Cardiac muscle cell (in vitro differentiated cells and primary cell): ENCODE measurements at places on chromosomes 3 and 15.

GRCh38 chr3:106740116-106740515 is 637.1 kb upstream of the CCDC54 start:
- DNase-seq, result no peak

DNA sequence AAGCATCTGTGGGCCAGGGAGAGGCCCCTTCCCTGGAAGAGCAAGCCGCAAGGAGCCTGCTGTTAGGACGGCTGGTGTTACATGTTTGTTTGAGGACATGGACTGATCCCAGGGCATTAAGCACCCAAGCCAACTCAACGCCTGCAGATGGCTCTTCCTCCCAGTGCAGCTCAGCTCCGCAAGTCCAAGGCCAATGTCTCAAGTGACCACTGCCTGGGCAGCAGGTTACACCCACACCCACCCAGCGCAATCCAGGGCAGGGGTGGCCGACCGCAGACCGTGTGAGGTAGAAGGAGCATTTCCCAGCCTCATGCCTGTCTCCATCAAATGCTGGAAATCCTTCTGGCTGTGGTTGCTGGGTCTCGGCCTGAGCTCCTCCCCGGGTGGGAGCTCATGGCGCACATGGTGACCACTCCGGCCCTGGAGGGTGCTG is 14.5 kb downstream of the GP5 start:
- no peak for DNase-seq

GRCh38 chr3:13544293-13544831 is 4.6 kb upstream of the FBLN2 start:
- no peak for DNase-seq

GRCh38 chr3:49715611-49716121 is 3.8 kb downstream of the AMIGO3 start:
- DNase-seq, result no peak

- no peak for DNase-seq
Observed at GRCh38 chr15:95325763-95326404, 1004.6 kb upstream of the NR2F2 start.

DNA sequence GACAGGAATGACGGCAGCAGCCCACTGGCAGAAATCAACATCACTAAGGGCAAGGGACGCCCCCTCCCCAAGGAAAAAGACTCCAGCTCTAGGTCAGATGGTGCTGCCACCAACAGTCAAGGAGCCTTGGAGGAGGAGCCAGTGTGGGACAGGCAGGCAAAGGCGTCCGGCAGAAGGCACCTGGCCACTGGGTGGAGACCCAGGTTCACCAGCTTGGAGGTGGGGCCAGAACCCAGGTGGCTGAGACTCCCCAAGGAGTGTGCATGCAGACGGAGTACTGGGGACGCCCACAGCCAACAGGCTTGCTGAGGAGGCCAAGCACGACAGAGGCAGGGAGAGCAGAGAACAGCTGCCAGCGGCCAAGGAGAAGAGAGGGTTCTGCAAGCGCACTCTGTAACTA is 35.2 kb downstream of the PTPN23 start:
- DNase-seq, result no peak

GRCh38 chr15:63344731-63345390 is 36.8 kb downstream of the CA12 start:
- DNase-seq, result peak; percentile 11

- no peak for DNase-seq
Observed at GRCh38 chr3:140536926-140537726, 140.7 kb upstream of the TRIM42 start.

- no peak for DNase-seq
Observed at GRCh38 chr15:70418943-70419342, 321.2 kb upstream of the TLE3 start.

GRCh38 chr3:4548356-4548755 is 55.2 kb downstream of the ITPR1 start:
- DNase-seq, result no peak

GRCh38 chr3:81339040-81339845 is 422.2 kb downstream of the GBE1 start:
- DNase-seq, result peak; percentile 10

DNA sequence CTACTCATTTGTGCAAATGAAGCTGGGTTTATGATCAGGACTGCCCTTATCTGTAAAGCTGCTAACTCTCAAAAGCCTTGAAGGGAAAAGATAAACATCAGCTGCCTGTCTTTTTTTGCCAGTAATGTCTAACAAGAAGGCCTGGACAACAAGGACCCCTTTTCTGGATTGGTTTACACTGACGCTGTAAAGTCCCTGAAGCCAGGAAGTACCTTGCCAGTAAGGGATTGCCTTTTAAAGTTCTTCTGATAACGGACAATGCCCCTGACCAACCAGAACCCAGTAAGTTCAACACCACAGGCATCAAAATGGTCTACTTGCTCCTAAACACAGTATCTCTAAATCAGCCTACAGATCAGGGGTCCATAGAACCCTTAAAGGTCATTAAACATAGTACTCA is 178.0 kb downstream of the PCCB start:
- peak; percentile 6 for DNase-seq

DNA sequence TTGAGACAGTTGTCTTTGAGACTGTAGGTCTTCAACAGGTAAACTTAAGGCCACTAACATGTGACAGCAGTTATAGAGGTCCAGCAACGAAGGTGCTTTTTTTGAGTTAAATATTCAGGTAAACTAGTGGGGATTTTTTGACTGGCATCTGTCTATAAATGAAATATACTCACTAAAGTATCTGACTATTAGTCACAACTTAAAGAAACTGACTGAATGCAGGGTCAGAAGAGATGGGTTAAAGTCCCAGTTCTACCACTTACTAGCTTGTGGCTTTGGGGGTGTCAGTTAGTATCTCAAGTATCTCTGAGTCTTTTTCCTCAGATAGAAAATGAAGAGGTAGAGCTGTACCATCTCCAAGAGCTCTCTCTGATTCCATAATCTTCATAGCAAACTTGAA is 18.0 kb downstream of the MIX23 start:
- no peak for DNase-seq

DNA sequence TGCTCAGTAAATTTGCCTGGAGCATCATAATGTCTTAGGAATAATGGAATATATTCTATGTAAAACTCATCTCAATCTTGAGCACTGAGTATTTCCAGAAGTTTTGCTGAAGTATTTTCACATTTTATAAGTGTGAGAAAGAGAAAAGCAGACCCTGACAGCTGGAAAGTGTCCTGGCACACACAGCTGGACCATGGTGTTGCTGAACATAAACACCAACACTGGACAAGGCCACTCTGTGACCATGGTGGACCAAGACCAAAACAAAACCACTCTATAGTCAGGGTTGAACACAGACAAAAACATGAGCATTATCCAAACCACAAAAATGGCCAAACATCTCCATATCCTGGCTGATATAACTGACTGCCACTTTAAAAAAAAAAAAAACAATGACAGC is 15.1 kb upstream of the SGO1 start:
- DNase-seq, result no peak

DNA sequence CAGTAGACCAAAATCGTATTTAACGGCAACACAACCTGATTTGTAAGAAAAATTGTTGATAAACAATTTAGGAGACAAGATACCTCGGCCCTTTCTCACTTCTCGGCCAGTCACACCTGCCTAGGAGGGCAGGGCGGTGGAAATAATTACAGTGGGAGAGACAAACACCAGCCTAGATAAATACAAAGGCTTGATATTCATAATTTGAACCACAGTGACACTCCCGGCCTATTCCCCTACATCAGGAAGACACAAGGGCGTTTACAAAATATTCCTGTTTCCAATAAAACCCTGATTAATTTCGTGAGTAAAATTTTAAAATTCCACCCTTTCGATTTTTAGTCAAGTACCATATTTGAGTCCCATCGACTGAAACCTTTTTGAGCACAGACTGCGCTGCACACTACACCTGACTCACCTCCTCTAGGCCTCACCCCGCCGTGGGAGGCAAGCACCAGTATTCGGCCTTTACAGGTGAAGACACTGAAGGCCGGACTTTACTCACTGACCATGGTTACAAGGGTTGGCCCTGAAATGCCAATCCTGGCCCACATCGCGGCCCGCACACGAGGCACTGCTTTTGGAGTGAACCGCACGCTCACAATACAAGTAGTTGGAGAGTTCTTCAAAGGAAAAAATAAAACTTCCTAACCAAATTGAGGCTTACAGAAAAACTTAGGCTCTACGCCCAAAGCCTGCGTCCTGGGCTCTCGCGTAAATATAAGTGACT is 794 bp downstream of the ARPP19 start:
- DNase-seq, result no peak

DNA sequence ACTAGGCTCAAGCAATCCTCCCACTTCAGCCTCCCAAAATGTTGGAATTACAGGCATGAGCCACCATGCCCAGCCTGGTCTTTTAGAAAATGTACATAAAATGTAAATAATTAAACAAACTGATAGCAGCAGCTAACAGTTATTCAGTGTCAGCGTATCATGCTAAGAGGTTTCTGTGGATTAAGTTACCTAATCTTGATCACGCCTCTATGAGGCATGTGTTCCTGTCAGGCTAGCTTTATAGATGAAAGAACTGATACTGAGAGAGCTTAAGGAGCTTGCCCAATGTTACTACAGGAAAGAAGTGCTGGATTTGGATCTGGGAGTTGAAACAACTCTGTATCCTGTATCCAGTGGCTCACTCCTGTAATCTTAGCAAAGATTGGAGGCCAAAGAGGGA is 11.2 kb upstream of the MST1R start:
- no peak for DNase-seq

DNA sequence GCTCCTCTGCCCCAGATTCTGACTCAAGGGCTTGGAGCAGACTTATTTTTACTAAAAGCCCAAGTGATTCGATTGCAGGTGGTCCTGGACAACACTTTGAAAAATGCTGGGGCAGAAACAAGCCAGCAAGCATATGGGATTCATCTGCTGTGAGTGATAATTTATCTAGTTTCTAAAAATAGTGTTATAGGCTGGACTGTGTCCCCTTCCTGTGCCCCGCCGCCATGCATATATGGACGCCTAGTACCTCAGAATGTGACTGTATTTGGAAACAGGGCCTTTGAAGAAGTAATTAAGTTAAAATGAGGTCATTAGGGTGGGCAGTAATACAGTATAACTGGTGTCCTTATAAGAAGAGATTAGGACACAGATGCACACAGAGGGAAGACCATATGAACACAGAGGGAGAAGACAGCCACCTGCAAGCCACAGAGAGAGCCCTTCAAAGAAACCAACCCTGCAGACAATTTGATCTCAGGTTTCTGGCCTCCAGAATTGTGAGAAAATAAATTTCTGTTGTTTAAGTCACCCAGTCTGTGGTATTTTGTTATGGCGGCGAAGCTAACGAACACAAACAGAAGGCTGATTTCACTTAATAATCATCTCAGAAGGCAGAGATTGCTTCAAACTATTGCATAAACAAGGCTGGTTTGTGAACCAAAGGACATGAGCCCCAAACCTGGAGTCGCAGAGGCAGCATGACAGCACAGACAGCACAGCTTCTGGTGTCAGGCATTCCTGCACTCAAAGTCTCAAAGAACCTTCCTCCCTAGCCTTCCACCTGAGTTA is 59.1 kb downstream of the CCNL1 start:
- no peak for DNase-seq

GRCh38 chr3:116034794-116035193 is 410.5 kb downstream of the LSAMP start:
- no peak for DNase-seq

DNA sequence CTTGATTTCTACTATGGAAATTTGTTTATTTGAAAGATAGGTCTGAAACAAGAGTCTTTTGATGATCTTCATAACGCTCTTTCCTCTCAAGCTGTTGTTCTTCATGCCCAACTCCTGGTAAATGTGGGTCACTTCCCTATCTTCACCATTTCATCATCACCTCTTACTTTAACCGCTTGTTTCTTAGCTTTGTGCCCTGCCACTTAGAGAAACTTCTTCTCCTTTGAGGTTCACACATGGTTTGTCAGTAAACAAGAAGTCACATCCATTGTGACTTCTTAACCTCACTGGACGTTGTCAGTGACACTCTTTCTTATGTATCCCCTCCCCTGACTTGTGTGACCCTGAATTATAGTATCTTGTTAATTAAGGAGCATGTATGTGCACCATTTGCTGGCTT is 16.9 kb upstream of the P2RY13 start:
- no peak for DNase-seq

- DNase-seq, result no peak
Observed at GRCh38 chr3:79976466-79976865, 208.7 kb upstream of the ROBO1 start.

- no peak for DNase-seq
Observed at GRCh38 chr15:46413799-46414198, 779.0 kb downstream of the SQOR start.

DNA sequence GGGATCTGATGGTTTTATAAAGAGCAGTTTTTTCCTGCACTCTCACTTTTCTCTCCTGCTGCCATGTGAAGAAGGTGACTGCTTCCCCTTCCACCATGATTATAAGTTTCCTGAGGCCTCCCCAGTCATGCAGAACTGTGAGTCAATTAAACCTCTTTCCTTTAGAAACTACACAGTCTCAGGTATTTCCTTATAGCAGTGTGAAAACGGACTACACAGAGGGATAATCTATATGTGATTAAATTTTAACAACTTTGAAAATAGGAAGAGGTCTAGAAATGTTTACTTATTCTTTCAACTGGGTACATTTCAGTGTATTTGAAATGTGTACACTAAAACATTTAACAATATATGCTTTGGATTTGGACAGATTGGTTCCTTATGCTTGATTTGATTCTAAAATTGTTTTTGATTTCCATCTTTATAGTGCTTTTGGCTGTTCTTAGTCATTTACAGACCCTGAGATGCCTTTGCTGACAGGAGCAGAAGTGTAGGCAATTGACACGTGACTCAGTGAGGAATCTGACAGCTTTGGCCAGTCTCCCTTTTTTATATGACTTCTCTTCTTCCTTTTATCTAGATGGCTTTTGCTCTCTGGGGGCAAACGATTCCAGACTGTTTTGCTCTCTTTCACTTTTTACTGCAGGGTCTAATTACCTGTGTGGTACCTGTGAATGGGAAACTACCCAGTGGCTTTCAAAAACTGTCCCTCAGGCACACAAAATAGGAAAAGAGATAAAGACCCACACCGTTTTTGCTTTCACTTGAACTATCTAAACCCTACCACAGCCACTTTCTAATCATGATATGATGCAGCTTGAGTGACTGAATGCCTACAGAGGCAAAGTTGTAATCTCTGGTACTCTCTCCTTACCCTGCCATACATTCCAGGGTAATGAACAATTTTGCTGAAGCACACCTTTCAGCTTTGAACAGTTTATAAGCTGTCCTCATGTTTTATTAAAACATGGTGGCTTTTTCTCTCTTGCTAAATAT is 422.6 kb downstream of the ROBO1 start:
- DNase-seq, result no peak

- peak; percentile 59 for DNase-seq
Observed at GRCh38 chr15:70633103-70633831, 130.1 kb downstream of the UACA start.

GRCh38 chr3:78368636-78369345 is 1328.9 kb downstream of the ROBO2 start:
- peak; percentile 44 for DNase-seq

DNA sequence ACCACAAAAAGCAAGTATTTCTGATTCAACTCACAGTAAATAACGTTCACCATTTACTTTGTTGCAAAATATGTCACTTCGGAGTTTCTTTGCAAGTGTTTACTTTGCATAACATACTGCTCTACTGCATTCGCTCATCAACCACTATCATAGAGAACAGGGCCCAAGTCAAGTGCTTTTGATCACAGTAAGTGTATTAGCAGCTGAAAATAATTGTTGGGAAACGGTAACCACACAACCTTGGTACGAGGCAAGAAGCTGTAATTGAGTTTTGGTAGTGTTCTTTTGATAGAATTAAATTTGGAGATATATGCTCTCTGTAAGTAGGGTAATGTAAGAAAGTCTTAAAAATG is 80.1 kb downstream of the SATB1 start:
- DNase-seq, result no peak

- DNase-seq, result peak; percentile 28
Observed at GRCh38 chr3:107110596-107111305, 266.5 kb upstream of the CCDC54 start.
